ENCODE measurements at places on chromosomes 6 and 20. TPM values are rescaled to one million over a fixed set of nuclear protein-coding genes. Genes with fewer than 3 reads are reported as not detected.
A peak's percentile ranks its signal among the peaks of the same experiment; 100 is the strongest.

Gene ALDH5A1
- total RNA-seq = 20.8 TPM

Gene RSPH4A
- total RNA-seq = not detected

Gene MCCD1
- total RNA-seq = not detected

Gene RAD21L1
- total RNA-seq = 0.25 TPM

- no peak for DNase-seq
Measured at GRCh38 chr6:64411226-64411625, 775.6 kb downstream of the PHF3 start.

- no peak for DNase-seq
Measured at GRCh38 chr6:36920049-36920448, 34.3 kb downstream of the C6orf89 start.

GRCh38 chr20:61056627-61057442, 195.2 kb upstream of the CDH4 start:
- DNase-seq = no peak

DNA sequence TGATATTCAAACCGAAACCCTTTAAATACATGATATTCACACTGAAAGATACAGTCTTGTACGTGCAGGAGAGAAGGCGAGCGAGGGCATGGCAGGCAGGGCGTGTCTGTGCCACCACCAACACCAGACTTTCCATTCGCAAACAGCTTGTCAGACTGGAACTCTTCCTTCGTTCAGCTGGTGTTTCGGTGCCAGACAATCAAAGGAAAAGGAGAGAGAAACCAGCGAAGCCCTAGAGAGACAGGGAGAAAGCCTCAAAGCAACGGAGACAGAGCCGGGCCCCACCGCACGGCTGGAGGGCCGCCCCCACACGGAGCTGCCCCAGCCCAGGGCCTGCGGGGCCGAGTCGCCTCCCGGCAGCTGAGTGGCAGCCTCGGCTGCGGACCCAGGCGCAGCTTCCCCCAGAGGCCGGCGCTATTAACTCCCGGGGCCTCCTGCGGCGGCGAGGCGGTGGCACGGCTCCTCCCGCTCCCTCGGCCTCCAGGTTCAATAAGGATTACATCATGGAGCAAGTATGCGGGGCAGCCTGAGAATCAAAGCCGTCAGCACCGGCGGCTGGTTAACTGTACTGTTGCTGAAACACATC, 32.1 kb upstream of the NR2E1 start:
- peak; percentile 61 for DNase-seq

DNA sequence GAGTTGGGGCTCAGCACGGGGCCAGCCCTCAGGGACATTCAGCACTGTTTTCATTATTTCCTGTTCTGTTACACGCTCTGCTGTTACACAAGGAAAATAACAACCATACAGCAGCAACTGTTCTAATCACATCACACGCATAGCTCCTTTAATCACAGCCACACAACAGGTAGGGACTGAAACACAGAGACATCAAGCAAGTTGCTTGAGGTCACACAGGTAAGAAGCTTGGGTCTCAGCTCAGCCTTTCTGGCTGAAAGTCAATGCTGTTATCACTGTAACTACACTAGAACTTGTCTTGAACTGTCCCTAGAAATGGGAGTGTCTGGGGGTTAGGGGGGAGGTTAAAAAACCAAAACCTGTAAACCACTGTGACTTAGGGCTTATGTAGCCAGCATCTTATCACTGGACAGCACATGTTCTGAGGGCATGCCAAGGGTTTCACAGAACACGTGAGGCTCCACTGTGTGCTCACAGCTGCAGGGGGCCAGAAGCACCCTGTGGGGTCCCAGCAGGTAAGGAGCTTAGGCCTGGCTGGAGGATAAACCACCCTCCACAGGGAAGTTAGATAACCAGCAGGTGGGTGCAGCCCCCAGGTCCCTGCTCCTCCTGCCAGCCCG, 146.0 kb downstream of the EYA2 start:
- DNase-seq = no peak

DNA sequence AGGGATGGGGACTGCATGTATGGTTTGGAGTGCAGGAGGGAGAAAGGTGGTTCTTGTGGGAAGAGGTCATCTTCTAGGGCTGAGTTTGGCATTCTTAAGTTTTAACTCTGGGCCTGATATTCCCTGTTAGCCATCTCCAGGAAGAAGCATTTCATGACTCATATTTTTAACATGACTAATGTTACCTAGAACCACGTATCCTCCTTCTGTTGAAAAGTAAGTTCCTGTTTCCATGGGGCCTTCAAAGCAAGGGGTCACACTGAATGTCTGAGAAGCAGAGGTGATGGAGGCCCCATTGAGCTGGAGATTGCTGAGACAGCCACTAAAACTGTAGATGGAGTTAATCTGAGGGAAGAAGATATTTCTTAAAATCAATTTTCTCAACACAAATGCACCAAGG, 30.2 kb downstream of the FAM229B start:
- peak; percentile 48 for DNase-seq

DNA sequence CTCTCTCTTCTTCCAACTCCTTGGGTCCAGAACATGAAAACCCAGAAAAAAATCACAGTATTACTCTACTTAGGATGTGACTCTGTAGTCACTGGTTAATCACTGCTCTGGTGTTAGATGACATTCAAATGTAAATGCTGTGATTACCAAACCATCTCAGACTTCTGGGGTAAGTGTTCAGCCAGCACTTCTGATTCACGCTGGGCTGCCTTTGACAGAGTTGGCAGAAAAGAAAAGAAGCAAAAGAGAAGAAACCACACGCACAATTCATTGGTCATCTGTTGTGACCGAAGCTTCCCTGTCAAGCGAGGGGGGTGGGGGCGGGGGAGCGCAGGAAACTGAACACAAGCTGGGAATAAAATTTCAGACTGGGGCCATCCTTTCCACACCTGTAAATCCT, 82.7 kb downstream of the PSMG4 start:
- DNase-seq = no peak

DNA sequence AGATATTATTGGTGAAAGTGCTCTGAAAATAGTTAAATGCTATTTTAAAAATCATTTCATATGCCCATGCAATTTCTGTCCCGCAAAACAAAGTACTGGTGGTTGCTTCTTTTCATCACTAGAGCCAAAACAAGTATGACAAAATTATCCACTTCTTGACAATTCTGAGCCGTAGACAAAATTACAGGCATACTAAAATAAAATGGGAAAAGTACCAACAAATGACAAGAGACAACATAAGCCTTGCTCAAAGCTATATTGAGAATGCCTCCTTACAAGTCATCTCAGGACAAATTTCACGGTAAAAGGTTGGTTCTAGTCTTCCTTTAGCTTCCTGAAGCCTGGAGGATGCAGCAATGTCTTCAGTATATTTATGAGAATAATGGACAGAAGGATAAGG, 28.9 kb downstream of the NDRG3 start:
- no peak for DNase-seq

GRCh38 chr20:35767683-35768481, 3.9 kb upstream of the PHF20 start:
- peak; percentile 79 for DNase-seq

DNA sequence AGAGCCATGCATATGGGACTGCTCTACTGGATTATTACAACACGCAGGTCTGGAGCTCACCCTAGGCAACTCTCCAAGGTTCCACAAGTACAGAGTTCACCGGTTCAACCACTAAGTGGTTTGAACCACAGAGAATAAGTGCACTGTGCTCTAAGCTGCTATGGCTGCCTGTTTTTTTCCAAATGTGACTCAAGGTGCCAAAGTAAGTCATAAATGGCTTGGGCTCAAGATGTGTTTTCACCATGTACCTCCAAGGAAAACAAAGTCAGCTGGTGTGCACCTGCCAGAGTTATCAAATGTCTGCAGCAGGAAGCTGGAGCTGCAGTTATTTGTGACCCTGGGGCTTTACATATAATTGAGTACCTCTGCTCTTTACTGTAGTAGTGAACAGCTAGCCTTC, 76.7 kb downstream of the PREP start:
- DNase-seq = no peak

- no peak for DNase-seq
Measured at GRCh38 chr6:14239097-14239496, 121.5 kb downstream of the CD83 start.
